ENCODE measurements at places on chromosomes 2 and 18.
A peak's percentile ranks its signal among the peaks of the same experiment; 100 is the strongest.

- no peak for DNase-seq
Measured at GRCh38 chr2:10356439-10356811, 53.7 kb downstream of the HPCAL1 start.

DNA sequence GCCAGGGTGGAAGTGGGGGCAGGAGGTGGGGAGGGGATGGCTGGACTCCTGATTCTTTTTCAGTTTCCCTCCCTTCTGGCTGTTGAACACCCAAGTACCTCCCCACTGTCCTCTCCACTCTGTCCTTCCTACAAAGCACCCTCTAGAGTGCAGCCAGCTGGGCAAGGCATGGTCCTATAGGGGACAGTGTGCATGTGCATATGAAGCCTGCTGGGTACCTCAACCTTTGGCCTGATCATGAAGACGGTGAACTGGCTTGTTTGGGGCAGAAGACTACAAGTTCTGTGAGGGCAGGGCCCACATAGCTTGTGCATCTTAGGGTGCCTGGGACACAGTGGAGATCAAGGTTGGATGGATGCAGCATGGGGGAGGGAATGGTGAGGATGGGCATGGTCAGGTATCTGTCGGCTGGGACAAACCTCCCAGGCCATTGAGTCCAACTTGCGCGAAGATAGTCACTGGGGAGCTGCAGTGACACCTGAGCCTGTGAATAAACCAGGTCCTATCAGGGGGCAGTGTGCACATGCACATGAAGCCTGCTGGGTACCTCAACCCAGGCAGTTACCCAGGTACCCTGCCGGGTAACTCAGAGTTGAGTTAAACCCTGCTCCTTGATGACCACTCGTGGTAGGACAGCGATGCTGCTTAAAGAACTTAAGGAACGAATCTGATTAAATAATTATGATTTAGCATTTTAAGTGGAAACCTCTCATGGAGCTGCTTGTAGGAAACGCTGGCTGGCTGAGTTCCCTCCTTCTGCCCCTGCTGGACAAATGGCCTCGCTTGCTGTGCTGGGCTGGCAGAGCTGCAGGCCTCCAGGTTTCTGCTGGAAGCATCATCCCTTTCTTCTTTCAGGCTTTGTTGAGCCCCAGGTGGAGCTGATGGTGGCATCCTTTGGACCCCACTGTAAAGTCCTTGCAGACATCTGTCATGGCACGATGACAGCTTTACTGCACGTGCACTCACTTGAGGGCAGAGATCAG, 84.0 kb downstream of the POLR1A start:
- DNase-seq: no peak

GRCh38 chr2:63000801-63001200, 49.8 kb upstream of the OTX1 start:
- DNase-seq: no peak

DNA sequence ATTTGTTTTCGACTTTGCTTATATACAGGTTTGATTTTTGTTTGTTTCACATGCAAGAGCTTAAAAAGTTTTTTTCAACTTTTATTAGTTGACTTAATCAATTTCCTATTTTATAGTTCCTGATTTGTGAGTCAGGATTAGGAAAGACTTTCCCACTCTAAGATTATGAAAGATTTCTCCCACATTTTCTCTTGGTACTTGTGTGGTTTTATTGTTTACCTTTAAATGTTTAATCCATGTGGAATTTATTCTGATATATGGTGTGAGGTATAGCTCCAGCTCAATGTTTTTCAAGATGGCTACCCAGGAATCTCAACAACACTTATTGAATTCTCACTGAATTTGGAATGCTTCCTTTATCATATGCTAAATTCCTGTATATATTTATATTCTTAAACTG, 117.8 kb upstream of the LGALSL start:
- DNase-seq: no peak

DNA sequence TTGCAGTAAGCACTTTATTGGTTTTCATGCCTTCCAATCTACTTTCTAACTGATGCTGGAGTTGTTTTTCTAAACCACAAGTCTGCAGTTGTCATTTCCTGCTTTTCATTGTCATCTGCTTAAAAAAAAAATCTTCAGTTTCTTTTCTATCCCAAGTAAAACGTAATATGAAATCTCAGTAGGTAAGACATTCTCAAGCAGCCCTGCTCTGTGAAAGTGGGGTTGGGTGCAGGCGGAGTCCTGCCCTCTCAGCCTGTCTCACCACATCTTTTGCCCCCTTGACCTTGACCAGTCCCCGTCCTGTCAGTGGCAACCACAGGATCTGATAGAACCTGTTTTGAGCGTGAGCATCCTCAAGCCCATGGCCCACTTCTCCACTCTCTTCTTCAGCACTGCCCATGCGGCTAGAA, 80.0 kb upstream of the CPO start:
- DNase-seq: no peak

- no peak for DNase-seq
Measured at GRCh38 chr18:10590412-10590811, 64.6 kb downstream of the NAPG start.

- no peak for DNase-seq
Measured at GRCh38 chr2:189876271-189876670, 92.0 kb downstream of the PMS1 start.

- DNase-seq: no peak
Measured at GRCh38 chr2:42799881-42800280, 7.5 kb upstream of the HAAO start.

- DNase-seq: peak; percentile 9
Measured at GRCh38 chr2:207045531-207045930, 106.2 kb downstream of the CPO start.

- DNase-seq: no peak
Measured at GRCh38 chr2:143684551-143685320, 555.5 kb downstream of the ARHGAP15 start.

GRCh38 chr2:97871096-97871780, 124.5 kb downstream of the TMEM131 start:
- DNase-seq: peak; percentile 20

GRCh38 chr18:9994701-9995235, 81.0 kb downstream of the VAPA start:
- DNase-seq: no peak

- DNase-seq: peak; percentile 29
Measured at GRCh38 chr18:63951302-63951705, 2.2 kb downstream of the HMSD start.

- peak; percentile 86 for DNase-seq
Measured at GRCh38 chr2:112579241-112579640, 5.2 kb upstream of the CHCHD5 start.

- DNase-seq: no peak
Measured at GRCh38 chr2:9250498-9251153, 44.0 kb downstream of the ASAP2 start.

GRCh38 chr18:7464245-7464966, 102.7 kb upstream of the PTPRM start:
- DNase-seq: no peak

GRCh38 chr2:216554286-216554685, 55.6 kb downstream of the RPL37A start:
- DNase-seq: no peak

DNA sequence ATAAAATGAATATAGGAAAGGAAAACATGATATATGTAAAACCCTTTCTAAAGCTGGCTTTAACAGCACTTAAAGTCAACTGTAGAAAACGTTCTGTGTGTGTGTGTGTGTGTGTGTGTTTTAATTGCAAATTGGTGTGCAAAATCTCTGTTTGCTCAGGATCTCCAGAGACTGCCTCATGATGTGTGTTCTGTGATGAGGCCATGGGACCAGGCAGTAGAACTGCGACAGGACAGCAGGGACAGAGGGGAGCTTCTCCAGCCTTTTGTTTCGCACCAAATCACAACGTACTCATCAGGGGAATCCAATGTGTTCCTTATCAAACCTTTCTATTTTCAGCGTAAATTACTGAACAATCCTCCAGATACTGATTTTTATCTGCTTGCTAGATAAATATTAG, 66.7 kb downstream of the NXPH2 start:
- no peak for DNase-seq

GRCh38 chr2:119286661-119287060, 63.0 kb downstream of the STEAP3 start:
- no peak for DNase-seq

DNA sequence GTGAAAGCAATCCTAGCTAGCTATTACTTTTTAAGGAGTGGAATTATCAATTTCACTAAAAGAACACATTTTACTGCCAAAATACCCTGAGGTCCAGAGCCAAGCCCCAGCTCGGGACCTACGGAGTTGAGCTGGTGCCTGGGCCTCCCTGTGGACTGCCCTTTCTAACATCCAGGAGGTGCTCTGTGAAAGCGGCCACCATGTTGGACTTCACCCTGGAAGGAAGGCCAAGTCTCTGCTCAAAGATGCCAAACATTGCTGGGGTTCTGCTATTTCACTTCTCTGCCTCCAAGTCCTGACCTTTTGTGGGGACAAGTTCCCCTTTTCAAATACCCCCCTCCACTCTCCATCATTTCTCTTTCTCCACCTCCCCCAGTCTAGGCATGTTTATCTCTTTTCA, 498.7 kb upstream of the RAB6C start:
- DNase-seq: no peak

GRCh38 chr2:234203135-234203984, 152.9 kb downstream of the SPP2 start:
- DNase-seq: peak; percentile 98

GRCh38 chr18:62452280-62452831, 70.5 kb upstream of the ZCCHC2 start:
- no peak for DNase-seq
